ENCODE measurements at places on chromosomes 7 and 10. TPM values are rescaled to one million over a fixed set of nuclear protein-coding genes. Genes with fewer than 3 reads are reported as not detected.

Gene UPK3B
- total RNA-seq = 20.0 TPM

Gene ZNF365
- total RNA-seq = 0.86 TPM

Gene SFMBT2
- total RNA-seq = 8.8 TPM

Gene ARMS2
- not detected for total RNA-seq

Gene TBXAS1
- total RNA-seq = 11.8 TPM

Gene INA
- total RNA-seq = 18.6 TPM

Gene CLRN3
- total RNA-seq = 0.07 TPM

Gene EPHA1
- not detected for total RNA-seq

Gene GLCCI1
- total RNA-seq = 1.1 TPM

Gene SEMA3A
- 5.2 TPM for total RNA-seq

Gene NFE2L3
- 8.7 TPM for total RNA-seq

Gene MBL2
- total RNA-seq = not detected

Gene LRRC61
- 0.05 TPM for total RNA-seq
